Femur (tissue), 1 donor: ENCODE measurements at places on chromosomes 6 and 20.

DNA sequence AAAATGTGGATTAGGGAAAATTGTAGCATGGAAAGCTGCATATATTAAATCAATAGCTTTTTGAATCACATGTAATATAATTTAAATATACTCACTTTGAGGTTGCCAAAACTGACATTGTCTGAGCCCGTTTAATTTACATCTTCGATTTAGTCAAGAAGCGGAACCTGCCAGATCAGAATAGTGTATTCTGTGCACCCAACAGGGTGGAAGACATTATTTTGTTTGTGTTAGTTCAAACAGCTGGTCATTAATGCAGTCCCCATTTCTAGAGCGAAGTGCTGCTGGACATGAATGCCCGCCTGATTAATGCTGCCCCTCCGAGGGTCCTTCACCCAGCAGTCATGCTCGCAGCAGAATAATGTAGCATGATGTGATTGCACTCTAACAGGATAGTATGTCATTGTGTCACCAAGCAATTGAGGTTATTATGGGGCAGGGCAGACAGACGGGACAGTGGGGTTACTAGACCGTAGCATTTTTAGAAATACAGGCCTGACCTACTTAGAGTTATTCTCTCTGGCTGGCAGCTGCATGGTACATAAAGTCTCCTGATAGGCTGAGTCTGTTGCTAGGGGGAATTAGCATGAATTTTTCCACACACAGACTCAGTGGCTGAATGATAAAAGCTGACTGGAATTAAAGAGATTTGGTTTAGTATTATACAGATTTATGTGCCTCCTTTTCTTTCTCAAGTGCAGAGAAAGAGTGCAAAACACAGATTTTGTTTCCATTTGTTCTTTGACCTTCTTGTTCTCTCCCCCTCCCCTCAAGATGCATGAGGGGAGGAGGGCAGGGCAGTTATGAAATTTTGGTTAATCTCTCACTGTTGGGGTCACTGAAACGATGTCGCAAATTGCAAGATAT is 147.1 kb downstream of the PRL start:
- DNase-seq: peak; percentile 63

DNA sequence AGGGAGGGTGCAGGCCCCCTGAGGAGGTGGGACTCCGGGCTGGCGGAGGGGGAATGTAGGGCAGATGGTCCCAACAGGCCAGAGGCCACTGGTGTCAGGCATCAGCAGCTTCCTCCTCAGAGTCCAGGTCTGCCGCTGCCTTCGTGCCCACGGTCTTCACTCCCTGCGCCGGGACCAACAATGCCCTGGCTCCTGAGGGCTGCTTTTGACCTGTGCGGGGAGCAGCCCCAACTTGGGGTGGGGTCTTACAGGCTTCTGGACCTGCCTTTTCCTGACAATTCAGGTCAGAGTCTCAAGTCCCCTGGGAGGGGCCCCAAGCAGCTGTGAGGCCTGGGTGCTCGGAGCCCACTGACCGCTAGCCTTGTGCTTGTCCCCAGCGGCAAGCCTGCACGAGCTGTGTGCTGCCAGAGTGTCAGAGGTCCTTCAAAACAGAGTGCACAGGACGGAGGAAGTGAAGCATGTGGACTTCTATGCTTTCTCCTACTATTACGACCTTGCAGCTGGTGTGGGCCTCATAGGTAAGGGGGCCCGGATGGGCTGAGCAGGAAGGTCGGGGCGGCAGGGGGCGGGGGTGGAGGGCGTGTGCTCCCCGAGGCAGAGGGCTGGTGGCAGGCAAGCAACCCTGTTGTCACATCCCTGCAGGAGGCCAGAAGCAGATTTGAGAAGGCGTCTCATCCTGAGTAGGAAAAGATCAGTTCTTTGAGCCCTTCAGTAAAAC is 25.3 kb upstream of the PYGB start:
- DNase-seq: no peak

GRCh38 chr6:32937230-32937633 is 3.6 kb downstream of the HLA-DMB start:
- no peak for DNase-seq

DNA sequence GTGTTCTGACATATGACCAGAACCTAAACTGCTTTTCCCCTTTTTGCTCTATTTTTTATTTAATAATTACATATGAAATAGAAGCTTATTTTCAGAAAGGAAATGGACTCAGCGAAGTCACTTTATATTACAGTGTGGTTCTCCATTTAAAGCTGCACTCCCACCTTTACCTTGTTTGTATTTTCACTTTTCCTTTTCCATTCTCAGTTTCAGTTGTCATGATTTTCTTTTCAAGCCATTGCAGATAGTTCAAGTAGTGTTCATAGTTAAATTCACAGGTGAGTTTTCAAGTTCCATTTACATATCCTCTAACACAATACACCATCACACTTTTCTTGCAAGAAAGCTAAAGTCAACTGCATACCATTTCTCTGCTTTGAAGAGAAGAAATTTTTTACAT is 400.2 kb downstream of the HACE1 start:
- no peak for DNase-seq

GRCh38 chr6:44594481-44594880 is 207.0 kb downstream of the CDC5L start:
- no peak for DNase-seq

DNA sequence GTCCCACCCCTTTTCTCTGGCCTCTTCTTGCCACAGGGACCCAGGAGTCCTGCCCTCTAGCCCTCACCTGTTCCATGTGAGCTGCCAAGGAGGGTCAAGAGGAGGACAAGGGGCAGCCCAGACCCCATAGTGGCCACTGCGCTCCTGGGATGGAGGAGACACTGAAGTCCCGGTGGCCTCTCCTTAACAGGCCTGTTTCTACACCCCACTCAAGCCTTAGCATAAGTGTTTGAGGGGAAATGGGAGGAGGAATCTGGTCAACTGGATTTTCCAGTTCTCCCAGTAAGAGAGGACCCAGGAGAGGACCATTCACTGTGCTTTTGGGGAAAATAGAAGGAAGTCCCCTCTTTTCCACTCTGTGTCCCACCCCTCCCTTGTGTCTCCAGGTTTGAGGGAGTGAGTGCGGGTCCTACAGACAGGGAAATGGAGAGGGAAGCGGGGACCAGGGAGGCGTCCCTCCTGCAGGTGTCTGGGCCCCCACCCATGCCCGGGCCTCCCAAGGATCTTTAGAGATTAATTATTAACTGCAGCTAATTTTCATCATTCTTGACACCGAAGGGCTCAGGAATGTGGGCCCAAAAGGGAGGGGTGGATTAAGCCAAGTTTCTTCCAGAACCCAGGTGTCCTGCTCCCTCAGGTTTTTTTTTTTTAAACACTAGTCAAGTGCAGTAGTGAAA is at the start of gene SFTA2:
SFTA2 (minus strand) TSS at position 202 of the 677 bp plus-strand sequence; CDS start at position 128, 74 bp downstream.
- DNase-seq: no peak

DNA sequence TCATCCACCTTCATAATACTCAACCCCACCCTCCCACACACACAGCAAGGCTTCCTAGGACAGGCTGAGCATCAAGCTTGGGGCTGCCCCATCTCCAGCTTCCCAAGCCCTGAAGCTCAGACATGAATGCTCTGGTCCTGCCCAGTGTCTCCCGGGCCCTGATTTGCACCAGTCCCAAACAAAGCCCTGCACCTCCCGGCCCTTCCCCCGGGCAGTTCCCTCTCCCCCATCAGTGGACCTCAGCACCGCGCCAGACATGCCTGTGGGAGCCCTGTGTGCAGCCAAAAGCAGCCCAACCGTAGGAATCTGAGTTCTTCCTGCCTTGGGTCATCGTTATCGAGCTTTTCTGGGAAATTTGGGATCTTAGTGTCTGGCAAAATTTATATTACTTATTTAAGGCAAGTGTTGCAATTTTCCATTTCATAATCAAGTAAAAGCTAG is 63.5 kb downstream of the THBS2 start:
- peak; percentile 88 for DNase-seq

DNA sequence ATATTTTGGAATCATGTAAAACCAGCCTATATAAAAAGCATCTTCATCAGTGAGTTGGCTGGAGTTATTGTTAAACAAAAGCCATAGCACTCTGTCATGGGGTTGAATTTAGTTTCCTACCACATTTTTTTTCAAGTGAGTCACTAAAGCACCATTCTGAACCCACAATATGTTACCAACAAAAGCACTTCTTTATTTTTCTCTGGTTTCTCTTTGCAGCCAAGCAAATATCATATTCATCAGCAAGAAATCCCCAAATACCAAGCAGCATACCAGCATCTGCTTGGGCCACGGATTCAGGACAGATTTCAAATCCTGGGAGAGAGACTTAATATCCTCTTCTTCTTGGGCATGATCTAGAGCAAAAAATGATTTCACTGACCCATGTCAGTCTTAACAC is 441.4 kb downstream of the BCKDHB start:
- DNase-seq: no peak

DNA sequence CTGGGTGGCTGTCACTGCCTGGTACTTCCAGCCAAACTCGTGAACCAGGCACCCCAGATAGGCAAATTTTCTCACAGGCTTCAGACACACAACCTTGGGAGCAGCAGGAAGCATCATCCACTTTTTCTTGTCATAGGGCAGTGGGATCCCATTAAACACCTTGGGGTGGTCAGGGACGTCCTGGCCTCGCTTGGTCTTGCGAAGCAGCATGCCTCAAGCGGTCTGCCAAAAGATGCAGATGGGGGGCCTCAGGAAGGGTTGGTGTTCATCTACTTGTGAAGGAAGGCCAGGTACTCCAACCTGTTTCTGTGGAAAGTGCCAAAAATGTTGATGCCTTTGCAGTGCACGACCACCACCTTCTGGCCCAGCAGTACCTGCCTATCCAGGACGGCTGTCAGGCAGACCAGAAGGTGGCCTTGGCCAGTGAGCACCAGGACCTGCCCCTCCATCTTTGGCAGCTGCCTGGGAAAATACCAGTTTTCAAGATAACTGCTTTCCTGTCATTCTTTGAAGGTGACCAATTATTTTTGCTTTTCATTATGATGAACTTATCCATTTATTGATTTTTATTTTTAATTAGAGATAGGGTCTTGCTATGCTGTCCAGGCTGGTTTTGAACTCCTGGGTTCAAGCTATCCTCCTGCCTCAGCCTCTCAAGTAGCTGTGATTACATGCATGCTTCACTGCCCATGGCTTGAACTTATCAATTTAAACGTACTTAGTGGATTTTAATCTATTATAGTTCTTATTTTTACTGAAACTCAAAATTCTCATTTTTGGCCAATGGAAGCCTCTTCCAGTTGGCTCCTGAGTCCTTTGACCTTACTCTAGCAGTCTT is 80.1 kb downstream of the MAN1A1 start:
- no peak for DNase-seq

GRCh38 chr6:121755485-121755884 is 320.0 kb downstream of the GJA1 start:
- DNase-seq: no peak

DNA sequence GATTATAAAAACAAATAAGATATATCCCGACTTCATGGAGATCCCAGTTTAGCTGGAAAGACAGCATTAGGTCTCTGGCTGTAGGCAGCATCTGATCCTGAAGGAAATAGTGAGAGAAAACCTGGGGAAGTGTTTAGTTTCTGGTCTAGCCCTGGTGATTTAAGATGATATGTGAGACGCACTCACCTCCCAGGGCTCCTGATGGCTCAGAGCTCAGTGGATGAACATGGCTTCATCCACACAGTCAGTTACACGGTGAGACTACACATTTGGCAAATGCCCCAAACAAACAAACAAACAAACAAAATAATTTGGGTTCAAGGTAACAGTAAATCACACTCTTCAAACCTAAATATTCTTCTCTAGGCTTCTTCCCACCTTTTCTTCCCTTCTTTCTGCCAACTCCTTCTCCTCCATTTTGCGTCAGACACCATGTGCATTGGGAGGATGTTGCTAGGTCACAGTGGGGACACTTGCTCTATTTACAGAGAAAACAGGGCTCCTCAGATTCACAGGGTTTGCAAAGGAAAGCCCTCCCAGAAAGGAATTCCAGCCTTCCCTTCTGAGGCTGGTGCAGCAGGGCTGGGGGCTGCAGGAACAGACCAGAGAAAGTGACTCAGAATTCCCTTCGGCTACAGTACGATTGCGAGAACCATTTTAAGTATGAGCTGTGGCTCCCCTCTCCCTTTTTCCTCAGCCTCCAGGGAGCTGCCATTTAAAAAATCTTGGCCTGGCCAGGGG is 59.6 kb upstream of the SALL4 start:
- DNase-seq: no peak

DNA sequence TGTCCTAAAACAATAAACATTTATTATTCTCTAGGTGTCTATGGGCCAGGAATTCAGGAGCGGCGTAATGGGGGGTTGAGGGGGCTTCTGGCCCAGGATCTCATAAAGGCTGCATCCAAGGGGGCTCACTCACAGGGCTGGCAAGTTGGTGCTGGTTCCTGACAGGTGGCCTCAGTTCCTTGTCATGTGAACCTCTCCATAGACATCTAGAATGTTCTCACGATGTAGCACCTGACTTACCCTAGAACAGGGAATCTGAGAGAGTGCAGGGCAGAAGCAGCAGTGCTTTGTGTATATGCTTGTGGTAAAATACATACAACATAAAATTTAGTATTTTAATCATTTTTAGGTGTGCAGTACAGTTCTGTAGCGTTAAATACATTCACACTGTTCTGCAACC is 57.1 kb downstream of the PHF20 start:
- DNase-seq: no peak

DNA sequence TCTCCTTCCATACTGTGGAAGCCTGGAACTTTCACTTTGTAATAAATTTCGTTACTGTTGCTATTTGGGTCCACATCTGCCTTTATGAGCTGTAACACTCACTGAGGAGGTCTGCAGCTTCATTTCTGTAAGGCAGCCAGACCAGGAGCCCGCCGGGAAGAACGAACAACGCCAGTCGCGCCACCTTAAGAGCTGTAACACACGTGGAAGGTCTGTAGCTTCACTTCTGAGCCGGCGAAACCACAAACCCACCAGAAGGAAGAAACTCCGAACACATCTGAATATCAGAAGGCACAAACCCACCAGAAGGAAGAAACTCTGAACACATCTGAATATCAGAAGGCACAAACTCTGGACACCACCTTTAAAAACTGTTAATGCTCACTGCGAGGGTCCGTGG is 589.9 kb upstream of the SLC35B3 start:
- DNase-seq: no peak

DNA sequence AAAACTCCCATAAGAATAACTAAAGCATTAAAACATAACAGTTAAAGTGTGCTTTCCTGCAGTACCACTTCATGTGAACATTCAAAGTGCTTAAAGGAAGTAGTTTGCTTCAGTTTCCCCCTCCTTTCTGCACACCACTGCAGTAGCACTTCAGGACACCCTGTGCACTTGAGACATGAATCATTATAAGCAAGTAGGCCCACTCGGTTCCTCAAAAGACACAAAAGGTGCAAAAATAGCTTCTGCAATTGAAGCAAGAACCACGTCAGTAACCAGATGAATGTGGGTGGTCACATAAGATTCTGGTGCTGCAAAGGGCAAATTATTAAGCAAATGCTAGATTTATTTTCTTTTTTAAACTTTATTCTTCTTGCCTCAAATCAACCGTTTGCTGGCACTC is 160.6 kb downstream of the HIVEP2 start:
- no peak for DNase-seq

- DNase-seq: no peak
Observed at GRCh38 chr6:33845031-33845745, 41.4 kb upstream of the MLN start.

GRCh38 chr20:31708736-31709534 is 13.7 kb downstream of the BCL2L1 start:
- DNase-seq: no peak
